WTC11 (cell line): ENCODE measurements at places on chromosomes 5 and 9. TPM values are rescaled to one million over a fixed set of nuclear protein-coding genes. Genes with fewer than 3 reads are reported as not detected.
A peak's percentile ranks its signal among the peaks of the same experiment; 100 is the strongest.

The LRRC14B gene
- total RNA-seq, result 0.11 TPM in 1 of 3 replicates, not detected in the others

The BARX1 gene
- total RNA-seq, result 8.9 to 10.6 TPM (median 9.0 TPM) in 3 replicates

The ANKRD31 gene
- 0.09 to 0.18 TPM (median 0.09 TPM) in 3 replicates for total RNA-seq

DNA sequence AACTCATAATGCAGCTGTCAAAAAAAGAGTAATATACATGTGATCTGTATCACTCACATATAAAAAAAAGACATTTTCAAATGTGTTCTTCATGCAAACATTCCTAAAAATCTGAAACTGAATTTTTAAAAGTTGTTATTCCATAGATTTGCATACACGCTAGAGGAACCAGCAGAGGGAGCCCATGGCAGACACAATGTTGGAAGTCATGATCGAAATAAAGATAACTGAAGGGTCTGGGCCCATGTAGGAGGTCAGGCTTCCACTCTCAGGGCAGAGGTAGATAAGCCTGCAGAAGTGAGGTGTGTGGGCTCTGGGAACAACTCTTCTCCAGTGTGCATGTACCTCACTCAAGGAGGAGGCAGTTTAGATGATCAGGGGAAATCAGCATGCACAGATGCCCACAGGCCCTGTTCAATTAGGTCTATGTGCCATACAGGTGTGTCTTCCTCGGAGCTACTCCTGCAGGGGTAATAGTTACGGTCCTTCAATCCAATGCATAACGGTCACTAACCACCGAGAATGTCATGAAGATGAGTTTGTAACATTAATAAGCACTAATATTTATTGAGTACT lies 208.6 kb downstream of the EPB41L4A start:
- H3K4me1 ChIP-seq, result peaks cover 36% of the 10 kb centered on the region
- DNase-seq, result peak; percentile 38
- no peak overlapping the region for H3K4me3 ChIP-seq
- peaks cover 5% of the 10 kb centered on the region; the same call in 1 of the 2 replicates for H3K36me3 ChIP-seq
- H3K27ac ChIP-seq, result no peak overlapping the region

DNA sequence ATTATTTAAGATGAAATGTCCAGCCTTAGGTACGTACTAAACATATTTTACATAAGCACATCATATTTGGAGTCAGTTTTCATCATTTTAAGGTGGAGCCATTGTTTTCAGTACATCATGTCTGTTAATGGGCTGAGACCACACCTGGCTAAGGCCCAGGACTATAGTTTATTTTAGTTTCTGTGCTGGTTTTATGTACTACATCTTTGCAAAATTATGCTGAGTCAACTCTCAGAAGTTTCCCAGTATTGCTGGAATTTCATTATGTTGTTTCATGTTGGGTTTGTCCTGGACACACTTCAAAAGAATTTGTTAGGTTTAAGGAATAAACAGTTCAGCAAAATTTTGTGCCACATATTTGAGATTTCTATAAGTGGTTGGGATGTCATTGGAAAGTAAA lies 171.2 kb downstream of the CCDC171 start:
- H3K27ac ChIP-seq, result no peak overlapping the region
- no peak overlapping the region for H3K4me3 ChIP-seq
- H3K27me3 ChIP-seq, result no peaks in the 10 kb centered on the region
- DNase-seq, result no peak

- no peaks in the 10 kb centered on the region; the same call in 1 of the 2 replicates for H3K36me3 ChIP-seq
- peak; percentile 4 for DNase-seq
- no peak overlapping the region for H3K27ac ChIP-seq
- H3K27me3 ChIP-seq, result 0 out of 2 replicates have a peak, but pooled peaks cover 3% of the 10 kb centered on the region
Observed at GRCh38 chr5:179309751-179310320, 35.4 kb downstream of the ADAMTS2 start.
